ENCODE measurements at places on chromosomes 6 and 20.

DNA sequence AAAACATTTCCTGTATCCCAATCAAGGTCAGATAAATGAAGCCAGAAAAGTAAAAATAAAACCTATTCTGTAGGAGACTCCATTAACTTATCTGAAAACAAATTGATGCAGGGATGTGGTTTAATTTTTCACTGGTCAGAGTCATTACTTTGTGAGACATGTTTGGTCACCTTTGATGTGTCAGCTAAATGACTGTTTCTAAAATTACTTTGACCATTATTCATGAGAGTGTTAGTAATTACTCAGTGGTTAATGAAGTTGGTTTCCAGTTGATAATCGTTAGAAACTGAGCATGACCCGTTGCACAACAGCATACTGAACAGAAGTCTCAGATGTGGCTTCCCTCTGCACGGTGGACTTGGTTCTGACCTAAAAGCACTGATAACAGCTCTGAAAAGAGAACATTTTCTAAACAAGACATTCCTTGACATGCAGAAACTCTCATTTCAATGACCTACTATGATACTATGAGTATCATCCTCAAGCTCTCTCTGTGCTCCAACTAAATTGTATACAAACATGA lies 410.5 kb upstream of the RNF217 start:
- DNase-seq = no peak

DNA sequence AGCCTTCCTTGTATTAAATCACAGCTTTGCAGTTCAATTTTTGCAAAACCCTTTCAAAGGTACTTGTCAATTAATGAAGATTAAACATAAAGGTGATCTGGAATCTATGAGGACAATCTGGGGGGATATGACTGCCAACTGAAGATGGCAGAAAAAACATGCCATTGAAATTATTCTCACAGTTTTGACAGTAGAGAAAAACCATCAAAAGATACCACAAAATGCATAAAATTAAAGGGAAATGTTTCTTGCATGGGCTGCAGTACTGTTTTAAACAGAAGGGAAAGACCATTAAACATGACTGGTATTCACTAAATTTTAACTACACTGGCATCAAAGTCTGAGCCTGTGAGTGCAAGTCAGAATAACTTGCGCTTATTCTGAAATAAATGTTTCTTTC lies 194.2 kb downstream of the ATXN1 start:
- no peak for DNase-seq

- DNase-seq = no peak
Observed at GRCh38 chr6:157229713-157230112, 93.6 kb downstream of the TMEM242 start.

DNA sequence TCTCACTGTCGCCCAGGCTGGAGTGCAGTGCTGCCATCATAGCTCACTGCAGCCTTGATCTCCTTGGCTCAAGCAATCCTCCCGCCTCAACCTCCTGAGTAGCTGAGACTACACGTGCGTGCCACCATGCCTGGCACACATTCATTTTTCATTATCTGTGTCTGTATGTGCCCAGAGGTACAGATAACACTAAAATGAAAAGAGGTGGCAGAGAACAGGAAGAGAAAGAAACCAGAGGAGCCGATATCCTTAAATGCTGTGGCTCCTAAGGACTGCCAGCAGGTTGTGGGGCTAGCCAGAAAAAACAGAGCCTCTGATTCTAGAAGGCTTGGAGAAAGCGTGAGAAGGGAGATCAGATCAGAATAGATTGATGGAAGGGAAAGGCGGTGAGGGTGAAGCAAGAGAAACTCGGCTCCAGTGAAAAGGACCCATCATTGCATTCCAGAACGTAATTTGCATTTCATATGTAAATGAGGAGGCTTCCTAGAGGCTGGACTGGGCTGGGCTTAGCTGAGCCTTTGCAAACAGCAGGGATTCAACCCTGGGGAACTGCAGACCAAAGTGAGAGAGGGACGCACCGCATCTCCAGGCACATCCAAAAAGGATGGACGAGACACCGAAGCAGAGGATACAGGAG lies 64.2 kb downstream of the GCNT2 start:
- no peak for DNase-seq

DNA sequence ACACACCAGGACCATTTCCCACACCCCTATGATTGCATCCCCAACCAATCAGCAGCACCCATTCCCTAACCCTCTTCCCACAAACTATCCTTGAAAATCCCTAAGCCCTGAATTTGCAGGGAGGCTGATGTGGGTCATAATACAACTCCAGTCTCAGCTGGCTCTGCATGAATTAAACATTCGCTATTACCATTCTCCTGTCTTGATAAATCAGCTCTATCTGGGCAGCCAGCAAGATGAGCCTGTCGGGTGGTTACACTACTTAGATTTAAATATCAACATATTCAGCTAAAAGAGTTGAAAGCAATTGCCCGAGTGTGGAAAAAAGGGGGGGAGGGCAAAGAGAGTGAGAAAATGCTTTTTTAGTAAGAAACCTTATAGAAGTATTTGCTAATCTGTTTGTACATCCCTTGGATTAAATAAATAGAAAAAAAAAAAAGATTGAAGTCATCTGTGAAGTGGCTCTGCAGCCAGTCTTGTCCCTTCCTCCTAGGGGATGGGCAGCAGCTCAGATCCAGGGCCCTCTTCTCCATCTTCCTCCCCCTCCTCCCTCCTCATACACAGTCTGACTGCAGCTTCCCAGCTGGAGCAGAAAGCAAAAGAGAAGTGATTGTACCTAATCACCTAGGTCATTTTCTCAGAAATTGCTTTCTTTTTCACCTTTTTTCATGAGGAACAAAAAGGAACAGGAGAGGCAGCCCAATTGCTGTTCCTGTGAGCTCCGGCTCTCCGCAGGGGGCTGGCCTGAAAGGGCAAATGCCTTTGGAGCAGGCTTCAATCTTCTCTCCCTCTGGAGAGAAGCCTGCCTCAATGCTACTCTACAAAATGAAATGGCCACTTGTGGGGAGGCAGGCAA lies 356.6 kb upstream of the SULF2 start:
- DNase-seq = no peak

DNA sequence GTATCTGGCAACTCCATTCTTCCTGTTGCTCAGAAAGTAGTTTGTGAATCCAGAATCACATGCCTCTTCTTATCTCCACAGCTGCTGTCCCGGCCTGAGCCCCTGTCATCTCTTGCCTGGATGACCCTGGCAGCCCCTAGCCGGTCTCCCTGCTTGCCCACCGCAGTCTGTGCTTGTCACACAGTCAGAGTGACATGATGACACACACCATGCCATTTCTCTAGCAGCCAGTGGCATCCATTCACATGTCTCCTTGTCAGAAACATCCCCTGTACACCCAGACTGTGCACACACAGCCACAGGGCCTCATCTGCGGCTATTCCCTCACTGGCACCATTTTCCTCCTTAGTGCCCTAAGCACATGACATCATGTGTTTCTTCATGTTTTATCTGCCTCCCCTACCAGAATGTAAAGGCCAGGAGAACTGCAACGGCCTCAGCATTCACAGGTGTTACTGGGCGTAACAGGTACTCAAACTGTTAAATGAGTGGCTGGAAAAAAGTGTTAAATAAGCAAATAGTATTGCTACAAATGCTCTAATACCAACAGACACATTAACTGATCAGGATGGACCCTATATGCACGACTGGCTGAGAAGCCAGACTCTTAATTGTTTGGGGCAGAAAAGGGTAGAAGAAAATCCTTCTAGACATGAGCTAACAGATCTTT lies 9.6 kb downstream of the ABHD12 start:
- no peak for DNase-seq

- DNase-seq = no peak
Observed at GRCh38 chr6:102749210-102749971, 1355.9 kb downstream of the GRIK2 start.

GRCh38 chr6:72624557-72625160 lies 2.8 kb downstream of the KCNQ5 start:
- no peak for DNase-seq

- DNase-seq = no peak
Observed at GRCh38 chr20:58777657-58778056, 73.0 kb downstream of the GNAS-AS1 start.

DNA sequence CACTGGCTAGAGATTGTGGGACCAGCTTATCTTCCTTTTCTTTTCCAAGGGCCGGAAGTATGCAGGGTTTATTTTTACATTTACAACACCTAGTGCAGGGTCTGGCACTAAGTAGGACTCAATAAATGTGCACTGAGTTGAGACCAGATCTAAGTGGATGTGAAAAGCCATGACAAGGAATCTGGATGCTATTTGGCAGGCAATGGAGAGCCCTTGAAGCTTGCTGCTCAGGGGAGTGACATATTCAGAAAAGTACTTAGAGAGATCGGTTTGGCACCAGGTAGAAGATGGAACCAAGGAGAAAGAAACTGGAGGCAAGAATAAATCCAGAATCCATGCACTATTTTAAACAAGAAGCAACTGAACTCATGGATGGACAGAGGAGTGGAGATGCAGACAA lies 815.8 kb downstream of the MAFB start:
- no peak for DNase-seq

DNA sequence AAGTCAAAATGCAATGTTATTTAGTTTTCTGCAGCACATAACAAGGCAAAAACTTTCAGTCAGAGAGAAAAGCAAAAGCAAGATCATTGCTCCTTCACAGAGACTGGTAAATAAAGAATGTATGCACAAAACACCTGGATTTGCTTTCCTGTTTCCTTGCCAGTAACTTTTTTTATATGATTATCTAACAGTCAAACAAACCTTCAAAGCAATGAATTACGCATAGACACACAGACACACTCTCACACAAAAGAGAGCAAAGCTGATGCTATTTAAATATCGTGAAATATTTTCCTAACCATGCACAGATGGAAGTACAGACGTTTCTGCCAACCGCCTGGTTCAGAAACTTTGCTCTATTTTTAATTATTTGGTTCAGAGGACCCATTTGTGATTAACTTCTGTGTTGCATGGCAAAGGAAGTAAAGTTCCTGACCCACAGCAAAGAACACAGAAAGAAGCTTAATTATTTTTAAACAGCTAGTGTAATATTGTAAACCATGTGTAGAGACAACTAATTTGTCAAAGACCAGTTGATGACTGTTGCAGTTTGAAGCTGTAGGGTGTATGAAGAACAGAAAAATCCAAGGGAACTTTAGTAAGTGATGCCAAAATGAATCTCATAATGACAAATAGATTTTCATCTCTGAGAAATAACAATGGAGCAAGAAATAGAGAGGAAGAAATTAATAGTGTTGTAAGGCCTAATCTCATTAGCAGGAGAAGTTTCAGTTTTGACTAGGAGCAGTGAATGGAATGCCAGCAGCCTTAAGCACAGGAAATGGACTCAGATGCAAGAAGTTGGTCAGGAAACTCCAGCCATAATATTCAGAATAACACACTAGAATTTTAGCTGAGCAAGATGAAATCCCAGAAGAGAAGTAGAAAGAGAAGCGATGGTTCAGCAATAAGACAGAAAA lies 24.1 kb downstream of the ATXN1 start:
- DNase-seq = no peak

GRCh38 chr6:152642578-152643375 lies 5.6 kb upstream of the SYNE1 start:
- DNase-seq = peak; percentile 60

DNA sequence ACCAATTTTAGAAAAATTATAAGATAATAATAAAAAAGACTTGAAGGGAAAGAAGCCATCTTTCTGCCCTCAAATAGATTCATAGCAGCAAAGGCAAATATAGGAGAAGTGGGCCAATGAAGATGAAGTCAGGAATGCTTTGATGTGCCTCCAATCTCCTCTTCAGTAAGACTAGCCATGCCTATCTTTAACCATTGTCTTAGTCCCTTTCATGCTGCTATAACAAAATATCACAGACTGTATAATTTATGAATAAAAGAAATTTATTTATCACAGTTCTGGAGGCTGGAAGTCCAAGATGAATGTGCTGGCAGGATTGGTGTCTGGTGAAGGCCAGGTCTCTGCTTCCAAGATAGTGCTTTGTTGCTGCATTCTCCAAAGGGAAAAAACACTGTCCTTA lies 18.8 kb upstream of the SLC17A3 start:
- DNase-seq = no peak

GRCh38 chr6:154319231-154319858 lies 37.3 kb downstream of the IPCEF1 start:
- no peak for DNase-seq

DNA sequence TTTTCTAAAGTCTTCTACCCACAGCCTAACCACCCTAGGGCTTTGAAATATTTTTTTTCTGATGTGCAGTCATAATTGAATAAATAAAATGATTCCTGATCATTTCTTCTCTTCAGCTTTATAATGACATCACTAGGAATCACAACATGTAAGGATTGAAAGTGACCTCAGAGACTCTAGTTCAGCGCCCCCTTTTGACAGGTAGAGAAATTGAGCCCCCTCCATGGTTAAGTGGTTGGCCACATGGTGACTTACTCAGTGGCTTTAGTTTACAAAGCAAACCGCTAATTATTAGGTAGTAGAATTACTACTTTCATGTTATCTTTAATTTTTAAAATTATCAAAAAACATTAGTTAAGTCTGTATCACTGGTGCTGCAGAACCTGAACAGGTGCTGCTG lies 13.3 kb upstream of the SLC2A12 start:
- no peak for DNase-seq

- no peak for DNase-seq
Observed at GRCh38 chr6:142255785-142256184, 46.0 kb upstream of the ADGRG6 start.

- no peak for DNase-seq
Observed at GRCh38 chr6:134035823-134036296, 16.6 kb downstream of the SLC2A12 start.

DNA sequence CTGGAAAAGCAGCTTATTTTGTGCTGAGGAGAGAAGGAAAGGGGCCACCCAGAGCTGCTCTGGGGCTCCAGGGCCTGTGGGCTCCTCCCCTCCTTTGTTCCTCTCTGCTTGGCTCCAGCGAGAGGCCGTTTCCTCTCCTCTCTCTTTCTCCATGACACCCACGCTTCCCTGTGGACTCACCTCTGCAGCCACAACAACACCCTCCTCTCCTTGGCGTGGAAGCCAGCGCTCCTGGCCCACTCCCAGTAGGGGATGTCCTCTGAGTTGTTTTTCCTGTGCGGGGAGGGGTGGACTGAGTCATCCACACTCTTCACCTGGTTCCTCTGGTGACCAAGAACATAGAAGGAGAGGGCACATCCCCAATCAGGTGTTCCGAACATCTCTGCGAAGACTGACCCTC lies 4.9 kb upstream of the CDSN start:
- no peak for DNase-seq

DNA sequence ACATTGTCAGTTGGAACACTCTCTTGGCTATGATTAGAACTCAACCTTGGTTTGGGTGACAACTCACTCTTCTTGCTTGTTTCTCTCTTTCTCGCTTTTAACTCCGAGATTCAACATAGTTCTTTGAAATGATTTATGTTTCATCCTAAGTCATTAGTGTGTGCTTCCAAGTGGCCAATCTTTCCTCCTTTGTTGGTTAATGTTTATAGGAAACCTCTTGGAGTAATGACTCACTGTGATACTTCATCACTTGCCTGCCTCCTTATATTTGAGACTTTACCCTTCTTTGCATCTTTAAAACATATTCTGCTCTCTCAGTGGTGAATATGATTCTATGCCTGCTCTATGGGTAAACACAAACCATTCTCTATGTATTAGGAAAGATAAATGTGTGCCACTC lies 279.7 kb upstream of the FLRT3 start:
- no peak for DNase-seq

Data from activated CD8-positive, alpha-beta memory T cell treated with anti-CD3 and anti-CD28 coated beads for 24 hours (primary cell).